Activated CD4-positive, alpha-beta T cell treated with anti-CD3 and anti-CD28 coated beads, Interleukin-2, Interleukin-6, amounts not matched to agents 100 ng/mL and 50 ng/mL, durations not matched to agents 16 hours and 8 hours (primary cell): ENCODE measurements at places on chromosomes 4 and X.

GRCh38 chr4:118816538-118817177 lies 19.3 kb downstream of the SEC24D start:
- DNase-seq, result no peak

DNA sequence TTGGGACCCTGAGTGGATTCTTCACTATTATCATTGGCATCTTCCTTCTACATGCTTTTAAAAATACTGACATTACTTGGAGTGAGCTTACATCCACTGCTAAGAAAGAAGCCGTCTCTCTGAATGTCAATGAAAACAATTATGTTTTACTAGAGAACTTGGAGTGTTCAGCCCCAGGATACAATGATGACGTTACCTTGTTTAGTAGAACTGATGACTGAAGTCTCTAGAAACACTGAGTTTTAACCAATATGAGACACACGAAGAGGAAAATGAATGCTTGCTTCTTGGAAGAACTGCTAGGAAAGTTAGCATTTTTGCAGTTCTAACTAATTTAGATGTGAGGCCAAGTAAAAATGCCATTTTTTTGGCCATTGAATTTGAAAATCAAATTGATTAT lies 19.4 kb downstream of the NIPAL1 start:
- DNase-seq, result no peak

DNA sequence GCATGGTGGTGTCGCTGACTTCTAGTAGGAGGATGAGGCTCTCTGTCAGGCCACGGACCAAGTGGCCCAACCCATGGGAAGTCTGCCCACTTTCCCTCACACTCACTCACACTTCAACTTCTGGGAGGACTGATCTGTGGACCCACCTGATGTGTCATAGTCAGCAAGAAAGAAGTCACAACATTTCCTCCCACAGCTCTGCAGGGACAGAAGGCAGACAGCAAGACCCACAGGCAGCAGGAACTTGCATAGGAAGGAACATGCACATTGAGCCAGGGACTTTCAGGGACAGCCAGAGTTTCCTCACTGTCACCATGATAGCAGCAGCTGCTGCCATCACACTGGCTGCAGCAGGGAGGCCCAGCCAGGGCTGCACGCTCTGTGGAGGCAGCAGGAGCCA lies 19.5 kb downstream of the XAGE5 start:
- DNase-seq, result no peak

- DNase-seq, result no peak
These were observed 583.5 kb upstream of the FAT1 start for GRCh38 chr4:187307131-187307530.

DNA sequence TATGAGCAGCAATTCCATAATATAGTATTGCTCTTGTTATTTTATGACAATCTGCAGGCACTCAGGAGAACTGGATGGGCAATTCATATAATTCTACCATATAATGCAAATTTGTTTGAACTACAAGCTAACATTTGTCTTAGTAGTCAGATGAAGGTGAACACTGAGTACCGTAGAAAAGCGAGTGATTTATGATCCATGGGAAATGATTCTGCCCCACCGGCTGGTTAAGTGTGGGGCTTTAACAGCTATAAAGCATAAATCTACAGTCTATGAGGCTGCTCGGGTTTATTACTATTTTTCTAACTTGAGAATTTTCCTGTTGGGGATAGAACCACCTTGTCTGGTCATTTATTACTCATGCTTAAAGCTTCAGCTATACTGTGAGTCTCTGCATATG lies 275.5 kb downstream of the PCDH10 start:
- no peak for DNase-seq

DNA sequence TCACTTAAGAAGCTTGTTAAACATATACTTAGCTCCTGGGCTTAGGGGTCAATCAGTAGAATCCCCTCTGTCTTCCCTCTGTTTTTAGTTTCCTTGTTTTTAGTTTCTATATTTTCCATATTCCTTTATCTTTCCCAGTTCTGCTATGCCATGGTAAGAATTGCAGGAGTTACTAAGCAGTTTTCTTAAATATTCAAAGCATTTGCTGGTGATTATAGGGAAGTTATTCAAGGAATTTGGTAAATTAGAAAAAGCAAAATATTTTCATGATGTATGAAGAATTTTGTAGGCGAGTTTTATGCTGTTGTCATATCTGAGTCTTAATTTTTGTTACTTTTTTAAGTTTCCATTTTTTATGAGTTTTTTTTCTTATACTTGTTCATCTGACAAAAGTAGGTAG lies 91.6 kb upstream of the NUDT6 start:
- DNase-seq, result no peak

GRCh38 chr4:141340458-141340857 lies 119.8 kb downstream of the ZNF330 start:
- DNase-seq, result no peak

GRCh38 chr4:127528302-127528701 lies 104.5 kb upstream of the INTU start:
- no peak for DNase-seq

DNA sequence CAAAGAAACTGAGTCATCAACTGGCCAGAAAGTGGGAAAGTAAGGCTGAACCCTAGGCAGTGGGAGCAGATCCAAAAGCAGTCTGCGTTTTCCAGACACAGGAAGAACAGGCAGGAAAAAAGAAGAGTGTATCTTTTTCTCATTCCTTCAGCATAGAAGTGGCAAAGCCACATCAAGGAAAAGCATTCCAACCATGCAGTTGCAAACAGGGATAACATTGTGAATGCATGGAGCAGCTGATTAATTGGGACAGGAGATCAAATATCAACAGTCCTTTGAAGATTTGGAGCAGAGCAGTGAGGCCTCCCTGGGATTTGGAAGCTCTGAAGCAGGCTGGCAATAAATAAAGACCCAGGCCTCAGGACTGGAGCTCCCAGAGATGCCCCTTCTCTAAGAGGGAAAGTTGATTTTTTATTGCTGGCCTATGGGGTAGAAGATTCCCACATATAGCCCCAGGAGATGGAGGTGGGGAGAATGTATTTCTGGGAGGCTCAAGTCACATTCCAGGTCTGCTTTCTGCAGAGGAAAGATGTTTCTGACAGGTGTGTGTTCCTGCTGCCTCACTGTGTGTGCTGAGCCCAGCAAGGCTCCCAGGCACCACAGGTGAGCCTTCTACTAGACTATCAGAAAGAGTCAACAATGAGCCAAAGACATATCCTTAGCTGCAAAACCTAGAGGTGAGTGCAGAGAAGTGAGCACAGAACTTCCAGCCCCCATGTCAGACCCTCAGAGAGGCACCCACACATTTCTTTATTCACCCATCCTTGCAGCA lies 222.5 kb downstream of the RAB28 start:
- DNase-seq, result no peak

GRCh38 chrX:48715876-48716502 lies 19.5 kb downstream of the SUV39H1 start:
- no peak for DNase-seq
